ENCODE measurements at places on chromosomes 16 and 17.

DNA sequence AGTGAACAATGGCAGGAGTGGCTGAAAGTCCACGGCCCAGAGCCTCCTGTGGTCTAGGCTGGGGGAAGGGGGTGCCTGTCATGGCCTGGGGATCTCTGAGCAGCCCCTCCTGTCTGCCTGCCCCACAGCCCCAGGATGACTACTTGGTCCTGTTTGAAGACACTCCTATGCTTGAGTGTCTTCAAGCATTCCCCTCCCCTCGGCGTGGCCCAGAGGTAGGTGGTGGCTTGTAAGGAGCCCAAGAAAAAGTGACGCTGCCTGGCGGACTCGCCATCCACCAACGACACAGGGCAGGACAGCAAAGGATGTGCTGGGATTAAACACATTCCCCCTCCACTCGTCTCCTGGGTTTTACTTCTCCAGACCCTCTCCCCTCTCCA lies 5.7 kb downstream of the SULT1A1 start:
- no peak for DNase-seq

DNA sequence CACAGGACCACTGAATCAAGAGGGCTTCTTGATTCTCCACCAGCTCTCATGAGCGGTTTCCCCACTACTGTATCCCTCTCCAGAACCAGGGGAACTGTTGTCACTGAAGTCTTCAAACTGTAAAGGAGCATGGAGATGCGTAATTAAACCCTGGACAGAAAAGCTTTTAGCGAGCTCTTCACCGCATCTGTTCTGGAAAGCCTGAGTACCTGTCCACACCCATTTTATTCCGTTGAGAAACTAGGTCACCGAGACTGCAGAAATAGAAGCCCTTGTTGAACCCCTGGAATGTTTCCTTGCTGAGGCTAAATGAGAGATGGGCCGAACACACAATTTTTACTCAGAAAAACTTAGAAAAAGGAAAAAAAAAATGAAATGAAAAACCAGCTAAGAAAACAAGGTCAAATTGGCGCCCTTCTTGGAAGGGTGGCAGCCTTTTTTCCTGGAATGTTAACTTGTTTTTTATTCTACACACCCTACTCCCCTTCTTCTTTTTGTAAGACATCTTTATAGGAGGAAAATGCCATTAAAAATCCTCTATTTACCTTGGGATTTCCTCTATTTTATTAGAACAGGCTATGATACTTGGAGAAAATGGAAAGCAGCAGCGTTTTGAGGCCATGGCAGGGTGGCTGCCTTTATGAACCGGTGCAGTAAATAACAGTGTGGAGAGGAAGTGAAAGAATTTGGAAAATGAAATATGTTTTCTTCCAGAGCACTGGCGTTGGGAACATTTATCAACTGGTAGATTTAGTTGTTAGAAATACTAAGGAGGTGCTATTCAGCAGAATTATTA lies 52.6 kb upstream of the CRISPLD2 start:
- peak; percentile 16 for DNase-seq

- peak; percentile 53 for DNase-seq
Observed at GRCh38 chr17:34703533-34703932, 124.2 kb downstream of the TMEM132E start.

GRCh38 chr16:89417352-89417751 lies 73.0 kb downstream of the ANKRD11 start:
- DNase-seq, result no peak

DNA sequence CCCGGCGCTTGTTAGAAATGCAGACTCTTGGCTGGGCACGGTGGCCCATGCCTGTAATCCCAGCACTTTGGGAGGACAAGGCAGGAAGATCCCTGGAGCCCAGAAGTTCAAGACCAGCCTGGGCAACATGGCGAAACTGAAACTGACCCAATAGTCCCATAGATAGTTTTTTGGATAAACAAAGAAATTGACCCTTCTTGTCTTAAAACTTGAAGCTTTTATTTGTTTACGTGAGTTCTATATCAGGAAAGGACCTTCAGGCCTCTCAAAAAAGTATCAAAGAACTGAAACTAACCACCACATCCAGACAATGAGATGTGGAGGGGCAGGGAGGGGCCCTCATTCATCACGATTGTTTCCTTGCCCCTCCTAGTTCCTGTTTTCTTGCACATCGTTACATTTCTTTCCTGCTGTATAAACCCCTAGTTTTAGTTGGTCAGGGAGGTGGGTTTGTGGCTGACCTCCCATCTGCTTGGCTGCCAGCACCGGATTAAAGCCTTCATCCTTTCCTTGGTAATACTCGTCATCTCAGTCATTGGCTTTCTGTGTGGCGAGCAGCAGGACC lies 29.9 kb upstream of the PRM1 start:
- no peak for DNase-seq

DNA sequence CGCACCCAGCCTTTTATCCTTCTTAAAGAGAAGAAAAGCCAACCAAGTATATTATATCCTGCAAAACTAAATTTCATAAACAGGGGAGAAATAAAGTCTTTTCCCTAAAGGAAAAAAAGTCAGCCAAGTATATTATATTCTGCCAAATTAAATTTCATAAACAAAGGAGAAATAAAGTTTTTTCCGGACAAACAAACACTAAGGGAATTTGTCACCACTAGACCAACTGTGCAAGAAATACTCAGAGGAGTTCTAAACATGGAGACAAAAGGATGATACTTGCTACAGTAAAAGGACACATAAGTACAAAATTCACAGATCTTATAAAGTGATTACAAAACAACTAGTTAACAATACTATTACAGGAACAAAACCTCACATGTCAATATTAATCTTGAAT lies 14.4 kb upstream of the CCL18 start:
- no peak for DNase-seq

DNA sequence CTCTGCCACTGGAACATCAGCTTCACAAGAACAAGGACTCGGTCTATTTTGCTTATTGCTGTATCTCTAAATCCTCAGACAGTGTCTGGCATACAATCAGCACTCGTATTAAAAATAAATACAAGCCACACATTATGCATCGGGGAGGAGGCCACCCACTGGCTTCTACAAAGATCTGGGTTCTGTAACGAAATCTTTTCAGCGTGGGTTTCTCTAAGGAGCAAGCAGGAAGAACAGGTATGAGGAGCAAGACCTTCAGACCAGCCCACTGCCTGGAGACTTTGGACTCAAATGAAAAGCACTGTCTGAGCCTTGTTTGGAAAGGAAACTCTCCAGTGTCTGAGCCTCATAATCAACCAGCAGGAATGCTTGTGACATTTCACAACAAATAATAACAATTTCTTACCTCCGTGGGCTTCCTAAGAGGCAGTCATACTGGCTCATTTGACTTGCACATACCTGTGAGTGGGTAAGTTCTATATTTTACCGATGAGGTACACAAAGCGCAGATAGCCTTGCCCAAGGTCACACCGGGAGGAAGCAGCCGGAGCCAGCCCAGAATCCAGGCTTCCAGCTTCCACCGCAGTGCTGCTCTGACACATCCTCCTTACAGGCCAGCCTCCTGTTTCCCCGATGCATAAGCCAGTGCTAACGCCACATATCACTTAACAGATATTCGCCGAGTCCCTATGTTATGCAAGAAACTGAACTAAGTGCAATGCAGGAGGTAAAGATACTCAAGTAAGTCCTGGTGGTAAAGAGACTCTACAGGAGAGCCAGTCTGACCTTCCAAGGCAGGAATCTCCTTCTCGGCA lies 118.6 kb upstream of the TNRC6C start:
- DNase-seq, result no peak
